ENCODE measurements at places on chromosomes 13 and 19.
A peak's percentile ranks its signal among the peaks of the same experiment; 100 is the strongest.

DNA sequence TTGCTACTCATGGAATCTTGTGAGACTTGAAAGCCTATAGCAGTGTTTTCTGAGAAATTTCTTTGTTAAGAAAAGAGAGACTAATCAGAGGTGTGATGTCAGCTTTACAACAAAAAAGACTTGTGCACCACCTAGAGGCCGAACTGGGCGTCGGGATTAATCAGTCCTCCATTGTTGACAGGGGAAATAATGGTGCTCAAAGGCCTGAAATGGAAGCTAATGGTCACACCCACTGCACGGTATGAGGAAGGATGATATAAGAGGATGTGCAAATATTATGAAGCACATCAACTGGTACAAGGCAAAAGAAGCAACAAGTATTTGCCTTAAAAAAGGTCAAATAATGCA, 480.2 kb upstream of the MIR17HG start:
- DNase-seq: peak; percentile 64

GRCh38 chr19:7924241-7924640, 1.7 kb downstream of the CTXN1 start:
- DNase-seq: no peak

DNA sequence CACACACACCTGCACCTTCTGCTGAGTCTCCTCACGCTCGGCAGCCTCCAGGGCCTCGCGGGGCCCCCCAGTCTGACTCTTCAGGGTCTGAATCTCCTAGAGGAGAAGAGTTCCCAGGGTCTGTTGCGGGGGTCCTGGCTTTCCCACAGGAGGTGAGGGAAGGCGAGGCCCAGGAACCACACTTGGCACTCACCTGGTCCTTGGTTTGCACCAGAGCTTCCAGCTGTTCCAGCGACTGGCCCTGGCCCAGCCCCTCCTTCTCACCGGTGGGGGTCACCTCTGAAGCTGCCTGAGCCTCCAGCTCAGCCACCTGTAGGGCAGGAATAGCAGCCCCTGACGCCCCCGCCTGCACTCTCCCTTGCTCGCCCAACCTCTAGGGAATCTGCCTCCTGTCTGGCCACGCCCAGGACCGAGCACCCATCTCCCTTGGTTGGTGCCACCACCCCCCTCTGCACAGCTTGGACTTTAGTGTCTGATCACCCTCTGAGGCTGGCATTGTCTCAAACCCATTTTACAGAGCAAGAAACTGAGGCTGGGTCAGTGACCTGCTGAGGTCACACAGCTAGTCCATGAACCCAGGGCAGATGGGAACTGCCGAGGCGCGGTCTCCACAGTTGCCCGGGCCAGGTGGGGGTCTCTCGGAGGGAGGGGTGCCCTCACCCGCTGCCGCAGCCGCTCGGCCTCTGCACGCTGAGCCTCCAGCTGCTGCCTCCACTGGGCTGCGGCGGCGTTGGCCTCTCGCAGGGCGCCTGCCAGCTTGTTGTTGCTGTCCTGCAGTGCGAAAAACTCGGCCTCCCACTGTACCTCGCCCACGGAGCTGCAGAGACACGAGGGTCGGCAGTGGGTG, 9.5 kb downstream of the HOMER3 start:
- DNase-seq: no peak

DNA sequence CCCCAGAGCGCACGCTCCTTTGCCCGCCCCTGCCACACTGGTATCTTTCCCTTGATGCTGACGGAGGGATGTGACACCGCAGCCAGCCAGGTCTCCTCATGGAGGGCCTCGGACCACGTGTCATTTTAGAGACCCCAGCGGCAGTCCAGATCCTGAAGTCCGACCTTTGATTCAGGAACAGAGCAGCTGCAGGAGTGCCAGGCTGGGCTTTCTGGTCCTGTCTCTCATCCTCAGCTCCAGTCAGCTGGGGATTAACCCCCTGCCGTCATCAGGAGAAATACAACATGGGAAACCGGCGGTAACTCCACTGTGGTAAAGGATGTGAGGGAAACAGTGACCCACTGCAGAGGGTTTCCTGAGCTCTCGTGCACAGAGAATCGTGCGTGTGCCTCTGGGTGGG, 140.6 kb downstream of the SIPA1L3 start:
- no peak for DNase-seq

DNA sequence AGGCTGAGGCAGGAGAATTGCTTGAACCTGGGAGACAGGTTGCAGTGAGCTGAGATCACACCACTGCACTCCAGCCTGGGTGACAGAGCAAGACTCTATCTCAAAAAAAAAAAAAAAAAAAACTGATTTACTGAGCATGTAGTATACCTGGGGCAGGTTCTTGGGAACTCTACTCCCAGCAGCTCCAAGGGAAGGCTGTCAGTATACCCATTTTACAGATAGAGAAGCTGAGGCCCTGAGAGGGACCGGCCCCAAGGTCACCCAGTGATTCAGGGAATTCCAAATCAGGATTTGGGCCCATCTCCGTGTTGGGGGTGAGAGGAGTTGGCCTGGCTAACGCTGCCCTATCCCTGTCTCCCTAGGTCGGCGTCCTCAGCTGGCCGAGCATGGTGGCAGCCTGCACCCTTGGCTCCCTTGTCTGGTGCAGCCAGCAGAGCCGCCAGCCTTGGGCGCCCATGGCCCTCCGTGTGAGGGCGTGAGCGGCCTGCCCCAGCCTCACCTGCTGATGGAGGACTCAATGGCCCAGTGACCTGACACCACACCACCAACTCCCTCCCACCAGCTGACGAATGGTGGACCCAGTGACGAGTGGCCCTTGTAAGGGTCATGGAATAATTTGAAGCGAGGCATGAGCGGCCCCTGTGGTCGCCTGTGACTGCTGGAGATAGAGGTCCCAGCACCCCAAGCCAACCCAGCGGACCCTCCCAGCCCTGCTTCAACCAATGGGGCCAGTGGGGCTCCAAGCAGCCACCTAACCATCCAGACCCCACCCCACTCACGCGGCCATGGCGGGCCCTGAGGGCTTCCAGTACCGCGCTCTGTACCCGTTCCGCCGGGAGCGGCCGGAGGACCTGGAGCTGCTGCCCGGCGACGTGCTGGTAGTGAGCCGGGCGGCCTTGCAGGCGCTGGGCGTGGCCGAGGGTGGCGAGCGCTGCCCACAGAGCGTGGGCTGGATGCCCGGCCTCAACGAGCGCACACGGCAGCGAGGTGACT, 2.4 kb downstream of the PIK3R2 start:
- no peak for DNase-seq

DNA sequence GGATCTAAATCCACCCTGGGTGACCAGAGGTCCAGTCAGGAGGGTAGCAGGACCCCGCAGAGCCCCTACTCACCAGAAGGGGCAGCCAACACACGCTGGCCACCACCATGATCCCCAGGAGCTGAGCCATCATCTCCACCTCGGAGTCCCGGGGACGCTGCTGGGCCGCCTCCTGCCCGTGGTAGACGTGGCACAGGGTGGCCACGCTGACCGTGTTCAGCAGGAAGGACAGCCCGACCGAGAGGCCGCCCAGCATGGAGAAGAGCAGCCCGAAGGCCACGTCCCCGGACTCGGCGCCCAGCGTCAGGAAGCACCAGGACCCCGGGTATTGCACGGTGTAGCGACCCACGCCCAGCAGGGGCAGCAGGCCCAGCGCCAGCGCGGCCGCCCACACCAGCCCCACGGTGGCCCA, 6.9 kb downstream of the TBXA2R start:
- DNase-seq: no peak

GRCh38 chr19:39997638-39998216, 867 bp downstream of the ZNF546 start:
- no peak for DNase-seq

DNA sequence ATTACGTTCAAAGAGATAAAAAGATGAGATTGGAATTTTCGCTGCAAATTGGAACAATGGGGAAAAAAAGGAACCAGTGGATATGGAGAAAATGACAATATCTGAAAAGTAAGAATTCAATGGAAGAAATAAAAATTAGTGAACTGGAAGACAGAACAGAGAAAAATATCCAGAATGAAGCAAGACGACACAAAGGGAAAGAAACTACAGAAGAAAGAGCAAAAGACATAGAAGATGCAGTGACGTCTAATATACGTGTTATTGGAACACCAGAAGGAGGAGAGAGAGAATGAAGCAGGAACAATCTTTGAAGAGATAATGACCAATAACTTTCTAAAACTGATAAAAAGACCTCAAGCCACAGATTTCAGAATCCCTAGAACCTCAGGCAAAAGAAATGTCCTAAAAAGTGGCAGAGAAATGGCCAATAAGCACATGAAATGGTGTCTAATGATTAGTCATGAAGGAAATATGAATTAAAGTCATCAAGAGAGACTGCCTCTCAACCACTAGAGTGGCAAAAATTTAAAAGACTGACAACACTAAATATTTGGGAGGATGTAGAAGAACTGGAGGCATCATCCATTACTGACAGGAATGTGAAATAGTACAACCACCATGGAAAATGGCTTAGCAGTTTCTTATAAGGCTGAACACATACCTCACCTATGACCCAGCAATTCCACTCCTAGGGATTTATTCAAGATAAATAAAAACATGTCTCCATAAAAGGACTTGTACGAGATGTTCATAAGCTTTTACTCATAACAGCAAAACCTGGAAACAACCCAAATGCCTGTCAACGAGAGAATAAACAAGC, 56.5 kb downstream of the GADD45B start:
- DNase-seq: peak; percentile 95

DNA sequence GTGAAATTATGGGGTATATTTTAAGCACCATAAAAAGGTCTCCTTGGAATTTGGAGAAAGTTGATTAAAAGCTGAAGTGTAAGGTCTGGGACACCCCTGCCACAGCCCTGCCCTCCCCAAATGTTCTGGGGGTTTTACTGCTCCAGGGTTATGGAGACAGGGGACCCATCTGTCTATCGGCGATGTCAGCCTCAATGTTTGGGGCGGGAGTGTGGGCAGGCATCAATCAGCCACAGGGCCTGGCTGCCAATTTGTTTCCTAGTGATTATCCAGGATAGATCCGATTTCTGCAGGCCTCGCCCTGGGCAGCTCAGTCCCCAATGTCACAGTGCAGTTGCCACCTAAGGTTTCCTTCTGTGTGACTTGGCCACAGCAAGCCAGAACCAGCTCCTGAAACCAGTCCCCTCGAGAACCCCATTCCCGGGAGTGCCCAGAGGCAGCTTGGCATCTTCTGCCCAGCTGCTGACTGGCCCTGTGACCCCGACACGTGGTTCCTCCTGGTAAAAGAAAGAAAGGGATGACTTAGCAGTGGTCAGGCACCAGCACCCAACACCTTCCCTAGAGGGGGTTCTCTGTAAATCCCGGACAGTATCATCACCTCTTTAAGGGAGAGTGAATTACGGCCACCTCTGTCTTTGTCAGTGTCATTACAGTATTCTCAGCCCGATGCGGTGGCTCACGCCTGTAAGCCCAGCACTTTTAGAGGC, 41.6 kb downstream of the MYO9B start:
- DNase-seq: no peak

Measured in dermis microvascular lymphatic vessel endothelial cell (primary cell).